NCI-H1105 treated with DMSO at 0.1 percent for 48 hours (cell line): ENCODE measurements at places on chromosomes 4 and X.
A peak's percentile ranks its signal among the peaks of the same experiment; 100 is the strongest.

- DNase-seq: peak; percentile 13
These were observed 32.5 kb downstream of the FGFBP1 start for GRCh38 chr4:15906020-15906443.

DNA sequence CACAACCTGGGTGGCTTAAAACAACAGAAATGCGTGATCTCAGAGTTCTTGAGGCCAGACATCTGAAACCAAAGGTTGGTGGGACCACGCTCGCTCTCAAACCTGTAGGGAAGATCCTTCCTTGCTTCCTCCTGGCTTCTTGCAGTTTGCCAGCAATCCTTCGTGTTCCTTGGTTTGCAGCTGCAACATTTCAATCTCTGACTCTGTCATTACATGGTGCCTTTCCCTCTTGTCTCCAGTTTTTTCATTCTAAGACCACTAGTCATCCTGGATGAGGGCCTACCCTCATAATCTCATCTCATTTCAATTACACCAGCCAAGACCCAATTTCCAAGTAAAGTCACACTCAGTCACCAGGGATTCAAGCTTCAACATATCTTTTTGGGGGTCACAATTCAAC, 388.0 kb downstream of the GPM6A start:
- no peak for DNase-seq

DNA sequence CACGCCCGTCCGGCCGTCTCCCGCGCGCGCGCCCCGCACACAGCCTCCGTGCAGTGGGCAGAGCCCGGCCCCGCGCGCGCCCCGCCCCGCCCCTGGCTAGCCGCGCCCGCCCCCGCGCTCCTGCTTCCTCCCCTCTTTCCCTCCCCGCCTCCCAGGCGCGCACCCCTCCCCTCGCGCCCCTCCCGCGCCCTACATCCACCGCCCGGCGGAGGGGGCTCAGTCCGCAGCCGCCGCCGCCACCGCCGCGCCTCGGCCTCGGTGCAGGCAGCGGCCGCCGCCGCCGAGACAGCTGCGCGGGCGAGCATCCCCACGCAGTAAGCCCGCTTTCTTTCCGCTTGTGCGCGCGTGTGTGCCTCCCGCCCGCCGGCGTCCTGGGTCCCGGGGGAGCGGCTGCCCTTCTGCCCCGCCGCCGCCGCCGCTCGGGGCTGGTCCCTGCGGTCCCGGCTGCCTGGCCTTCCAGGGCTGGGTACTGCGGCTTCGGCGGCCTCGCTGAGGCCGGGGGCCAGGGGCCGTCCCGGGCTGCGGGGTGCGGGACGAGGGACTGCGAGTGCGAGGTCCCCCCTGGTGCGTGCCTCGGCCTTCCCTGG, at the start of gene FHL1:
Gene FHL1 (plus strand): TSS at position 219 of the 587 bp plus-strand sequence.
- peak; percentile 16 for DNase-seq

DNA sequence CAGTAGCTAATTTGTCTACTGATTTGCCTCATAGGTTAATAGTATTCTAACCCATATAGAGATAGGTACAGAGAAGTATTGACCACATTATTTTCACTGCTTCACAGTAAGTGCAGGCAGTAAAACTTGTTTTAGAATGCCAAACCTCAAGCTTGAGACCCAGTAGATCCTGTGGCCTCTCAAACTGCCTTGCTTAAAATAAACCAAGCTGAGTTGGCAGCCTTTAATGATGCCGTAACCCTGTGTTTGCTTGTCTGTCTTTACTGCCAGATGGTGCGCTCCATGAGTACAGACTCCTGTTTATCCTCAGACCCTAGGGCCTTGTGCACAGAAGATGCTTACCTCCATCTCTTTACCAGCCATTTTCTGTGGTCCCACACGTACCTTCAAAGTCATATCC, 50.8 kb downstream of the ANXA3 start:
- DNase-seq: no peak

DNA sequence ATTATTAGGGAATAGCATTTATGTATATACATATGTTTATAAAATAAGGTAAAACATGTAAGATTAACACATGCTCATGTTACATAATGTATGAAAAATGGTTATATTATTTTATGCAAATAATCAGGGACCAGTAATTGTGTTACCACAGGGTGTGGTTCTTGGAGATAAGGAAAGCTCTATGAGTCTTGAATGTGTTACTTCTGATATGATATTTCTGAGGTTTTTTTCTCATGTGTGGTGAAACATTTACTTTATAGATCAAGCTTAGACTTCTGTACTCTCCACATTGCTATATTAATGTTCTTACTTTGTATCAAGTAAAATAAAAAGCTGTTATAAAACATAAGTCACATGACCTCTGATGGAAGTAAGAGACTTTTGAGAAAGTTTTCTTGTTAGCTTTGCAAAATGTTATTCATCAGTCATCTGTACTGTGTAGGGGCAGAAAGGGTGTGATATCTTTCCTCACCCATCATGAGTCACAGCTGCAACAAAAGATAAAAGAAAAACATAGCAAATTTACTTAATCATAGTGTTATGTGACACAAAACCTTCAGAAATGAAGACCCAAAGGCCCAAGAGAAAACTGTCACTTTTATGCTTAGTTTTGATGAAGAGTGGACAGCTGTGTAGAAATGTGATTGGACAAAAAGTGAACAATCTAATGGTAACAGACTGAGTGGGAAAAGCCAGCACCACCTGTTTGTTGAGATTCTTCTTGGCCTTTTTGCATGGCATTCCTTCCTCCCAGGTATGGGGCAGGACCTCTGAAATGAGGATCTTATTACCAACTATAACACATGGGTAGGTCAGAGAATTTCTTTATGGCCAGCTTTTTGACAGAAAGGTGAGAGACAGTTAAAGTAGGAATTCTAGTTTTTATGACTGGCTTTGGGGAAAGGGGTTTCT, 632.3 kb downstream of the PDHA2 start:
- no peak for DNase-seq

DNA sequence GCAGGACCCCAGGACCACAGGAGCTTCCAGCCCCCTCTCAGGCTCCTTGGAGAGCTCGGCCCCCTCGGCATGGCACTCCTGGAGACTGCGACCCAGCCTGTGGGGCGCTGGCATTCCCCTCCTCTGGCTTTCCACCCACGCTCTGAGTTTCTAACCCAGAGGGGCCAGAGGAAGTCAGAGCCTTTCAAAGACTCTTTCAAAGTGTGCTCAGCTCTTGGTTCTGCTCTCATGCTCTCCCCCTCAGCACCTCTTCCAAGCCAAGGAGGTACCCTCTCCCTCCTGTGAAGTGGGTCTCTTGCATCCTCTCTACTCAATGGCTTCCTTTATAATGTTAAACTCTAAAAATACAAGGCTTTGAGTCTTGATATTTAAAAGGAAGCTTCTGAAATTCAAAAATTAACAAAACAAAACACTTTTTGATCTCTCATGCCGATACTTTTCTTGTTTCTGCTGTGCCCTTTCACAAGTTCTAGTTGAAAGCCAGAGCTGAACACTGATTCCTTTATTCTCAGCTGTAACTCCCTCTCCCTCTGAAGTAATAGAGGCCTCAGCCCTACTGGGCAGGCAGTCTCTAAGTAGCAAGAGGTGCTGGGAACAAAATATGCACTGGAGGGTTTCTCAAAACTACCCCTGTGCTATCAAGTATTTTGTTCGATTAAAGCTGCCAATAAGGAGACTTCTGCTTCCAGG, 82.8 kb downstream of the NAT8L start:
- no peak for DNase-seq

DNA sequence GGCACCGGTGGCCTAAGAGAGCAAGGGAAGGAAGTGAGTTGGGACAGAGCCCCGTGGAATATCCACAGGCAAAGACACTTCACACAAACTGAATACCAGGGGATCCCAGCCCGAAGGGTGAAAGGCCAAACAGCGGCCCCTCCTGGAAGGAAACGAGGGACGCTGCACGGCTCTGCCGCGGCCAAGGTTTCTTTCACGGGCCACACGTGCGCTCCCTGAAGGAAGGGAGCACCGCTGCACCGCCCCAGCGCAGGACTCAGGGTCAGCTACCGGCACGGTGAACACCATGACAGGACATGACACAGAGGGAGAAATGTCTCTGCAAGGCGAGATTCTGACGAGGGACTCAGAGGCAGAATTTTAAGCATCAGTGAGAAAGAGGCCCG, 31.5 kb upstream of the GTPBP6 start:
- no peak for DNase-seq

DNA sequence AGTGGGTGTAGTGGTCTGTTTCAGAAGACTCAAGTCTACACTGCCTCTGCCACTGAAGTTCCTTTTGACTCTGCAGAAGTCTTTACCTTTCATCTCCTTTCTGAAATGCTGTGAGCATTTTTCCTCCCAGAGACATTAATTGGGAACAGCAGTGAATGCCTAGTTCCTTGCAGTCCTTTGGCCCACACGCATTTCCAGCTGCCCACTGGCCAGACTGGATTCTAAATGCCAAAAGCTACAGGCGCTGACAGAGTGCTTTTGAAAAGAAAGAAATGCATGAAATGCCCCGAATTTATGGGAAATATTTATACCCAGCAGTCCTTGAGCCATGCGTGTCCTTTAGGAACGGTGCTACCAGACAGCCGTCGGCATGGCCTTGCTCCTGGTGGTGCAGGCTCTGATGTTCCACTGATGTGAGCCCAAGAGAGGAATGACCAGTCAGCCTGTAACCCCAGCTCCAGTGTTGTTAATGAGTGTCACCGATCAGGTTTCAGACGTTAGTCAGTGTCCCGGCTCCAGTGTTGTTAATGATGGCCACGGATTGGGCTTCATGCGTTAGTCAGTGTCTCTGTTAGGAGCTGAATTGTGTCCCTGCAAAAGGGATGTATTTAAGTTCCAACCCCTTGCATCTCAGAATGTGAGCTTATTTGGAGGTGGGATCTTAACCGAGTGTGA, 132.6 kb downstream of the TBL1X start:
- DNase-seq: no peak

- DNase-seq: no peak
These were observed 354.7 kb downstream of the ANK2 start for GRCh38 chr4:113404167-113404571.

DNA sequence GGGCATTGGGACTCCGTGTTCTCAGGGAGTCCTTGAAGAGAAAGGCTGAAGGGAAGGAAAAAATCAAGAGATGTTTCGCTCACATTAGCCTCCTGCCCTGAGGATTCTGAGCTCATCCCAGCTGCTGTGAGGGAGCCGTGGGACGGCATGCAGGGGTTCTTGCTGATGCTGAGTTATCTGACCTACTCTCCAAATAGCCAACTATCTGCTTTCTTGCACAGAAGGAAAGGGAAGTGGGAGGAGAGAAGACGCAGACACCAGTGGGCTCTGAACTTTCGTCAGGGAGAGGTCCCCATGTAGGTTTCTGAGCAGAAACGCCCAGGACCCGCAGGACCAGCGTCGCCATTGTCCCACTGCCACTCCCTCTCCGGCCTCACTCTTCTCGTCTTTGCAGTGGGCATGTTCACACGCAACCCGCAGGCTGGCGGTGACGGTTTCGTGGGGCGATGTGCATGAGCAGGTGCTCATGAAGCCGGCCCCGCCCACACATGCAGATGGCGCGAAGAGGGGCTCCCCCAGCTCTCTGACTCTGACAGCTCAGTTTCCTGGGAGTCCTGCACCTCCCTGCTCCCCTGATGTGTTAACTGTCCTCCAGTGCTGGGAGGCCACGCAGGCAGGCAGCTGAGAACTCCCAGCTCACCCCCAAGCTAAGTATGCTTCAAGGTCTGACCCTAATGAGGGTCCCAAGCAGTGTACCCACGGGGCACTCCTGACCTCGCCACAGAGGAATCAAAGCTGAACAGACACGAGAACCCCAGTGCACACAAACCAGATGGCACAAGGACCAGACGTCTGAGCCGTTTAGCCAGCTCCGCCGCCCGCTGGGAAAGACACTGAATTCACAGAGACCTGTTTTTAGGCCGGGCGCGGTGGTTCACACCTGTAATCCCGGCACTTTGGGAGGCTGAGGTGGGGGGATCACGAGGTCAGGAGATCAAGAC, 13.6 kb upstream of the ABLIM2 start:
- DNase-seq: no peak
